ENCODE measurements at places on chromosomes 5 and 9.

DNA sequence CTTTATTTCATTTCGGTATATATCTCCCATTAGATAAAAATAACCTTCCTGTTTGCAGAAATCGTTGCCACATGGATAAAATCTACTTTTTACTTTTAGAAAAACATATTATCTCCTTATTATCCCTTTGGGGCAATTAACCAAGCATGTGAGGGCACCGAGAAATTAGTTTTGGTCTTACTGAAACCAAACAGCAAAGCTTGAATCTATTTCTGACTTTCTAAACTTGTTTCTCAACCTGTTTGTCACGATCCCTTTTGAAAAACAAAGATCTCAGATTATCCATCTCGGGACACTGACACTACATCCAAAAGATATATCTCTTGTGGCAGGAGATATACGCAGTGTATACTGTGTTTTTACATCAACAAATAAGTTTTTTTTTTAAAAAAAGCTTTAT is 2.3 kb downstream of the TUT7 start:
- no peak for DNase-seq

GRCh38 chr9:118882684-118883083 is 486.6 kb downstream of the BRINP1 start:
- peak; percentile 82 for DNase-seq

- DNase-seq: peak; percentile 47
These were observed 9.0 kb upstream of the ZSWIM6 start for GRCh38 chr5:61322738-61323725.

DNA sequence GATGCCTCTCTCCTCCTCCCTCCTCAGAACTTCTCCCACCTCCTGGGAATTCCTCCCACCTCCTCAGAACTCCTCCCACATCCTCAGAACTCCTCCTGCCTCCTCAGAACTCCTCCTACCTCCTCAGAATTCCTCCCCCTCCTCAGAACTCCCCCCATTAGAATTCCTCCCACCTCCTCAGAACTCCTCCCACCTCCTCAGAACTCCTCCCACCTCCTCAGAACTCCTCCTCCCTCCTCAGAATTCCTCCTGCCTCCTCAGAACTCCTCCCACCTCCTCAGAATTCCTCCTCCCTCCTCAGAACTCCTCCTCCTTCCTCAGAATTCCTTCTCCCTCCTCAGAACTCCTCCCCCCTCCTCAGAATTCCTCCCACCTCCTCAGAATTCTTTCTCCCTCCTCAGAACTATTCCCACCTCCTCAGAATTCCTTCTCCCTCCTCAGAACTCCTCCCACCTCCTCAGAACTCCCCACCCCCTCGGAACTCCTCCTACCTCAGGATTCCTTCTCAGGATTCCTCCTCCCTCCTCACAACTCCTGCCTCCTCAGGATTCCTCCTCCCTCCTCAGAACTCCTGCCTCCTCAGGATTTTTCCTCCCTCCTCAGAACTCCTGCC is 23.9 kb downstream of the SLC46A2 start:
- peak; percentile 88 for DNase-seq

DNA sequence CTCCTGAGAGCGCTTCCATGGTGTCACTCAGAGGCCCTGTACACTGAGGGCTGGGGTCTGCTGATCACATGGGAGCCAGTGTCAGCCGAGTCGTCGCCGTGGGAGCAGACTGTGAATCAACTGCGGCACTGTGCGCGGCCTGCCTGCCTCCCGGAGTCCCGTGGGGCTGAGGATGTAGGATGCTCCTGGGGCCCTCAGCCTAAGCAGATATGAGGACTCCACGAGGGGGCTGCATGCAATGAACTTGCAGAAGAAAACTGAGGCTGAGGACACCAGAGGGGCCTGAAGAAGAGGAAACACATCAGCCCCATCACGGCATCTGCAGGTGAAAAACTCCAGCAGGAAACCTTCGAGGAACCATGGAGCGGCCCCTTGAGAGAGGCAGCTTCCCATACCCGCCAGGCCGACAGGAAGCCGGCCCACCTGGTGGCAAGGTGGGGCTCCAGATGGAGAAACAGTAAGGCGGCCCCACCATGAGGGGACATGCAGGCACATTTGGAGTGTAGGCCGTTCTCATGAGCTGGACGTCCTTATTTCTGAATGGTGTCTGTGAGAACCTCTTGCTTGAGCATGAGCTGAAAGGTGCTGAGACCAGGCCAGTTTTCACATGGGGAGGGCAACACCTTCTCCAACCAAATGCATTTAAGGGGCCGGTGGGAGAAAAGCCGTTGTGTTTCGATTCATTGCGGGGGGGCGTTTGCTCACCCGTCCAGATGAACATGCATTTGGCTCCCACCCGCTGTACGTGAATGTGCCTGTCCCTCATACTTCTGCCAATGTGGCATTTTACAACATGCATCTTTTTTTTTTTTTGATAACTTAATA is 35.2 kb upstream of the ADAMTS2 start:
- no peak for DNase-seq

- no peak for DNase-seq
These were observed 8.6 kb downstream of the AGPAT2 start for GRCh38 chr9:136678624-136679023.

DNA sequence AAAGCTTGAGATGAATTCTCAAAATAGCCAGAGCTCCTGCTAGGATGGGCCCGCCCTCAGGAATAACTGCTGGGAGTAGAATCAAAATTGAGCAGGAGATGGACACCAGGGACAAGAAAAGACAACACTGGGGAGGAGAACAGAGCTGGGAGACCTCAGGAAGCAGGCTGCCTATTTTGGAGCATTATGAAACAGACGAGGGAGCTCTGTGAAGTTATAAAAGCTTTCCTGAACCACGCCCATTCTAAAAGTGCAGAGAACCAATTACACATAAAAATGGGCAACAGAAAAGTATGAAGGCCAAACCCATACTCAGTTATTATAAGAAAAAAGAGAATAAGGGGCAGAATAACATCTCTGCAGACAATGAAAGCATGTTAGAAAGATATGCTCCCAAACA is 213.9 kb upstream of the TRPC7 start:
- DNase-seq: no peak

- DNase-seq: peak; percentile 99
These were observed 11.5 kb downstream of the SMIM3 start for GRCh38 chr5:150789943-150790611.

DNA sequence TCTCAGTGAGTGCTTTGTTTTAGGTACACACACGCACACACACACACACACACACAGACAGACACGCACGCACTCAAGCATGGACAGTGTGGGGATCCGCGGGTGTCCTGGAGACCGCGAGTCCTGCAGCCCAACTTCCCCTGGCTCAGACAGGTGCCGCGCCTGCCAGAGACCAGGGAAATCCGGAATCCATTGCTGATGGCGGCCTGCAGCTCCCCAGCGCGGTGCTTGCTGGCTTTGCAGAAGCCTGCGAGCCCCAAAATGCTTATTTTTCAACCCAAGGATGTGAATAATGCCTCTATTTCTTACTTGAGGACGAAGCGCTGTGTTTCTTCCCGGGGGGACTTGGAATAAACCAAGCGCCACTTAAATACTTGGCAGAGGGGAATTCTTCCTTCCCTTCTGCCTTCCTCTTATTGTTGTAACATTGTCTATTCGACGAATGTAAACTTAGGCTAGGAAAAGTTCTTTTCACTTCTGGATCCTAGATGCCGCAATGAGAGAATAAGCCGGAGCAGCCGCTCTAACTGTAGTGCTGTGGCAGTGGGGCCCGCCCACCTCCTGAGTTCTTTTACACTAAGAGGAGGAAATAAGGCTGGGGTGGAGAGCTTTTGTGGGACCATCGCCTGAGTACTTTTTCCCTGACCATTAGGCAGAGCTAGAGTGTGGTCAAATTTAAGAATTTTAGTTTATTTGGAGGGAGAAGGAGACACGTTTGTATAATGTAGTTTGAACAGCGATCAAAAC is 802 bp downstream of the ITGA2 start:
- peak; percentile 43 for DNase-seq

- DNase-seq: no peak
These were observed 62.1 kb upstream of the IL6ST start for GRCh38 chr5:56056875-56057274.

DNA sequence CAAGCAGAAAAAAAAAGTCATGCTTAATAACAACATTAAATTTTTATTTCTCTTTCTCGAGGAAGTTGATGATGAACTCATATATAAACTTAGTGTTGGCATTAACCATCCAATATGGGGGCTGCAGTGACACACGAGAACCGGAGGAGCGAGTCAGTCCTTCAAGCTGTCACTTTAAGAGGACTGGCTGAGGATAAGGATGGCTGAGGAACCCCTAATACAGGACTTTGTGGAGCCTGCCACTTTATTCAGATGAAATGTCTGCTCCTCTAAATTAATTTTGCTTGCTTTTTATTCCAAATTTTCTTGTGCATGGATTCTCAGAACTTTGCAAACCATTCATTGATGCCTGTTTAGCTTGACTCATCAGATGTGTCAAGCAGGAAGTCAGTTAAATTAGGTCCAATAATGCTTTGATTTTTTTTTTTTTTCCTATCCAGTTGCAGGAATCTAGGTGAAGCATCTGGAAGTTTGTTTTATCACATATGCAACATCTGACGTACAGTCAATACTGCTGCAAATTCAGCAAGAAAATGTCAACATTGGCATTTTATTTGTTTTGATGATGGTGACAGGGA is 144.2 kb upstream of the COL5A1 start:
- no peak for DNase-seq

GRCh38 chr5:39668980-39669379 is 244.2 kb upstream of the DAB2 start:
- no peak for DNase-seq

DNA sequence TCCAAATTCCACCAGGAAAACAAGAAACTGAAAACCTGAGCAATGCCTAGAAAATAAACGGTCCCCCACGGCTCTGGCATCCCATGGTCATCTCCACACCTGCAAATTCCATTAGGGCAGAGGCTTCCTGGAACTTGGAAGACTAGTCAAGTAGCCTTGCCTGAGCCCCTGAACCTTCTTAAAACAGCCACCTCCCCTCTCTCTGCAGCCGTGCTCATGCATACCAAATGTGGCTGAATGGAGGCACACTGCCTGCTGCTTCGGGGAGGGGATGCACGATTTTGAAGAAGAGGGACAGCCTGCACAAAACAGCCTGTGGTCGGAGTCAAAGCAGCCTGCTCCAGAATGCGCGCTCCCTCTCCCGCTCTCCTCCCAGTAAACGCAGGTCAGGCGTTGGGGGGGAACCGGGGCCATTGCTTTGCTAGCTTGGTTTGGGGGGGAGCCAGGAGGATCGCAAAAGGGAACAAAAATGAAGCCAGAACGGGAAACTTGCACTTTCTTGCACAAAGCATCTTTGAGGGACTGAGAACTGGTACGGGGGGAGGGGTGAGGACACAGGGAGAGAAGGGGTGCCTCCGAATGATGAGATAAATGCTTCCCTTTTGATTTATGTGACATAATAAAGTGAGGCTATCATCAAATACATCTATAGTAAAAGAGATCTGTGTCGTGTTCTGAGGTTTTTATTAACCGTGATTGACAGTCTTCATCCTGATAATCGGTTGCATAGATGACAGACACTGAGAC is at the start of gene TRPM3:
TRPM3 (minus strand) TSS at position 347 of the 747 bp plus-strand sequence; CDS start at position 80, 267 bp downstream.
- no peak for DNase-seq

DNA sequence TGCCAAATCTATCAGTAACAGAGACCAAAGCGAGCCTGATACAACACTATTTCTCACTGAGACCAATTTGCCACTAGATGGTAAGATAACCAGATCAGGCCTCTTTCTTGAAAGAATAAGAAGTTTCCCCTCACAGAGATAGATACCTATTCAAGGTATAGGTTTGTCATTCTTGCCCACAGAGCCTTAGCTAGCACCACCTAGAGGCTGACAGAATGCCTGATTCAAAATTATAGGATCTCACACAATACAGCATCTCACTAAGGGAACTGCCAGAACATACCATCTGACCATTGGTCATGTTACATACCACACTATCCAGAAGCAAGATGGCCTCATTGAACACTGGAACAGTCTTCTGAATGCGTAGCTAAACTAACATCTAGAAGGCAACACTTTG is 166.6 kb upstream of the HCN1 start:
- no peak for DNase-seq

DNA sequence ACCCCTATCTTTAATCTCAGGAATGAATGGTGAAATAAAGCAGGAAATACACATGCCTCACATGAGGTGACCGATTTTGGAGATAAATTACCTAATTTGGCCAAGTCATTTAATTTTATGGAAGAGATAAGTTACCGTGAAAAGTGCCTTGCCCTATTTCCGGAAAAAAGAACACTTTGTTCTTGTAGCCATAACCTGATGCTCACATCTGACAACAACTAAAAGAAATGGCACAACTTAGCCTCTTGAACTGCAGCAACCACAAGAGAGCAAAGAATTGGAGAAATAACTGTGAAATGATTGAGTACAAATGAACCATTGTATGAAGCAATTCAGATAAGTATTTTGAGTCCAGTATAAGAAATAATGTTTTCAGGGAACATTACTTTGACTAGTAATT is 628.1 kb upstream of the TYRP1 start:
- DNase-seq: no peak

DNA sequence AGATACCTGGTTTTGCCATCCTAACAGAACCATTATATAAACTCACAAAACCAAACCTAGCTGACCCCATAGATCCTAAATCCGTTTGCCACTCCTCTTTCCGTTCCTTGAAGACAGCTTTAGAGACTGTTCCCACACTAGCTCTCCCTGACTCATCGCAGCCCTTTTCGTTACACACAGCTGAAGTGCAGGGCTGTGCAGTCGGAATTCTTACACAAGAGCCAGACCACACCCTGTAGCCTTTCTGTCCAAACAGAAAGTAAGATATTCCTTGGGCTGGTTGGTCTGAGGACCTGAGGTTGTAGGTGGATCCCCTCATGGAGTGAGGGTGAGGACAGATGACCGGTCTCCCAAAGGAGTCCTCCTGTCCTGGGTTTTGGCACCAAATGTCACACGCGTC is 56.7 kb upstream of the NAA35 start:
- DNase-seq: no peak

- DNase-seq: no peak
These were observed 785.3 kb upstream of the RIOK2 start for GRCh38 chr5:97968346-97968745.

- peak; percentile 4 for DNase-seq
These were observed 250.3 kb downstream of the TRIM32 start for GRCh38 chr9:116937361-116937760.

- no peak for DNase-seq
These were observed 63.2 kb downstream of the PRR16 start for GRCh38 chr5:120527251-120527650.

DNA sequence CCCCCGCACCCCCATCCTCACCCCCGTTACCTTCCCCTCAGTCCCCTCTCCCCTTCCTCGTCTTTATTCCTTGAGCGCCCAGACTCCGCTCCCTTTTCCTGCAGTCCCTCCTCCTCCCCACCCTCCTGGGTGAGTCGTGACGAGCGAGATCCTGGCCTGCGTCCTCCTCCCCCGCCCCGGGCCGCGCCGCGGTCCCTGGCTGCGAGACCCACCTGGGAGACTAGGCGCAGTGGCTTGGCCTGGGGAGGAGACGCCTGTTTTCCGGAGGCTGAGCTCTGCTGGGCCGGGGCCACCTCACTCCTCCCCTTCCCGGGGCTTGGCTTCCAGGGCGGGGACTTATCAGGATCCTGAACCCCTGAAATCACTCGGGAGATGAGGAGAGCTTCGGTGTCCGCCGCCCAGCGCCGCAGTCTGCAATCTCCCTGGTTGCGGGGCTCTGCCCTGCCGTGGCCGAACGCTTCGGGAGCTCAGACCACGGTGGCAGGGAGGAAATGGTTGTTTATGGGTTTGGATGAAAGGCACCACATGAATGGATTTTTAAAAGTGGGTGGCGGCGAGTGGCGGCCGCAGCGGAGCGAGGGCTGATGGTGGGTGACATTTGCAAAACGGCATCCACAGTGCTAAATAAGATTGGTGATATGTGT is 984 bp downstream of the STXBP1 start:
- DNase-seq: peak; percentile 57

All from fibroblast of skin of right quadriceps (primary cell).